ENCODE measurements at places on chromosomes 2 and 18.

- DNase-seq = no peak
Measured at GRCh38 chr2:219448099-219448775, 13.6 kb downstream of the SPEG start.

DNA sequence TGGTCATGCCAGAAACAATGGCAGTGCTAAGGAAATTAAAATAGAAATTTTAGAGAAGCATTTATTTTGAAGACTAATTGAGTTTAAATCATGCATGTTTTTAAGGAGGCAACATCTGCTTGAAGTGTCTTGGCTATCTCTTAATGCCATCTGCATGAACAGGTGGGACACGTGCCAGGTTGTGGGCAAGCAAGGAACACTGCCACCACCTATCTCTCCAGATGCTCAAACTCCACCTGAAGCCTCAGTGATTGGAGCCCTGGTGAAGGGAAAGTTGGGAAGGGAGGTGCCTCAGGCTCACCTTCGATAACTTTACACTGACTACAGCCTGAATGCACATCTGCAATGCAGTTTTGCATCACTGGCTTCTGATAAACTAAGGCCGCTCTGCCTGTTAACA is 91.5 kb downstream of the TPGS2 start:
- DNase-seq = no peak

- peak; percentile 83 for DNase-seq
Measured at GRCh38 chr18:48580782-48581181, 42.0 kb downstream of the CTIF start.

DNA sequence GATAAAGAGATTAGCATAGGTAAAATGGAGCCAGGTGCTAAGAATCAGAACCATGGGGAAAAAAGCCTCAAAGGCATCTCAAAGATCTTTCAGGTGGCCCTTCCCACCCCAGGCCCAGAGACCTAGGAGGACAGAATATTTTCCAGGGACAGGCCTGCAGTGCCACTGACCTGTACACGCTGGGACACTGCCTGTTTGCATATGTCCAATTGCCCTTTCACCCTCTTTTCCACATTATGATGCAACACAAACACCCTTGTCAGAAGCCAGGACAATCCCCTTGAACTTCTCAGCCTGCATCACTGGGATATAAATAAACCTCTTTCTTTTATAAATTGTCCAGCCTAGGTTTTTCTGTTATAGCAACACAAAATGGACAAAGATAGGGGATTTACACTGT is 419.1 kb downstream of the TRIB2 start:
- no peak for DNase-seq

- DNase-seq = no peak
Measured at GRCh38 chr2:174383796-174384195, 11.7 kb upstream of the SCRN3 start.

DNA sequence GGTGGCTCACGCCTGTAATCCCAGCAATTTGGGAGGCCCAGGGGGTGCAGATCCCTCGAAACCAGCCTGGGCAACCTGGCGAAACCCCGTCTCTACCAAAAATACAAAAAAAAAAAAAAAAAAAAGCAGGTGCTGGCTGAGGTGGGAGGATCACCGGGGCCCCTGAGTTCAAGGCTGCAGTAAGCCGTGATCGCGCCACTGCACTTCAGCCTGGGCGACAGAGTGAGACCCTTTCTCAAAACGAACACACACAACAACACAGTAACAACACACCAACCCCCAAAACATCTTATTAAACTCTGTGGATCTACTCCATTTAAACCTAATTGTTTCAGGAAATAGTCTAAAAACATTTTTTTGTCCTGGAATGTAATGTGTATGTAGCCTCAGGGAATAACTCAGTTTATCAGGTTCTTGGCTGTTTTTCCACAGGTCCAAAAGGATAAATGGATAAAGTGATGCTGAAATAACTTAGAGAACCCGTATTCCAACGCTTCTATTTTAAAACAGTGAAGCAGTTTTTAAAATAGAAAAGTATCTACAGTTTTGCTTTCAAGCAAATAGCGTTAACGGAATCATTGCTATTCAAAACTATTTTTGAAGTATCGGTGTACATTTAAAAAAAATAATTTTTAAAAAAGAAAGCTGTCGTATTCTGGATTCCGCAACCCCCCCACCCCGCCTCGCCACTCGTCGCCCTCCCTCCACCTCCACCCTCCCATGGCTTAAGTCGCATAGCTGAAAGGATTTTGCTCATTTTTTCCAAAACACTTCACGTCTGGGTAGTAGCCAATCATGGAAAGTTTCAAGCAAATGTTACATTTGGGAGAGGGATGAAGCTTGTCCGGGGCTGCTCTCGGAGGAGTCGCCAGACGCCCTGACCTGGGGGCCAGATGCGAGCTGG is 895 bp upstream of the GLS start:
- peak; percentile 77 for DNase-seq

DNA sequence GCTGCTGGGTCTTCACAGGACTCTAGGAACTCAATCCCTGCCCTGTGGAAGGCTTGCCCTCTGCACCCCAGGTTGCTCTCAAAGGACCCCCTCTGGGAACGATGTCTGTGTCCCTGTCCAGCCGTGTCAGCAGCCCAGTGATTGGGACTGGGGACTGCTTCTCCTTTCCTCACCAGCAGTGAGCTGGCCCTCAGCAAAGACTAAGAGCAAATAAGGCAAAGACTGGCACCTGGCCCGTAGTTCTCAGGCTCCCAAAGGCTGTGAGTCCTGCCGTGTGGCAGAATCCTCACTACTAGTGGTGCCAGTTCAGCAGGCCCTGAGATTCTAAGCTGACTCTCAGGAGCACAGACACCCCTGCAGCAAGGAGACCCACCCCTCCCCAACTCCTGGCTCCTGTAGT is 47.8 kb downstream of the TMEM163 start:
- DNase-seq = no peak

DNA sequence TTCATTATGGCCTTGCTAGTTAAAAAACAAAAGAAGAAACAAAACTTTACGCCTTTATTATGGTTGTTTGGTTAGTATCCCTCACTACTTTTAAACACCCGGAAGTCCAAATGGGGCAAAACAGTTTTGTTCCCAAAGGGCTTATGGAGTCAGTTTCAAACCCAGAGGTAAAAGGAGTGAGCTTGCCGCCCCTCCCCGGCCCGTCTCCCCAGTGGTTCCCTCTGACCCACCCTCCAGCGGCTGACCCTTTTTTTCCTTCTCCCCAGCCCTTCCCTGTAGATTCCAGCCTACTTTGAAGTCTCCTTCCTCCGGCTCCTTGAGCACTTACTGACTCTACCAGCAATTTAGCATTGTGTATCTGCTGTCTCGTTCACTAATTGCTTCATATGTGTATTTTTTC is 209.2 kb downstream of the ICOS start:
- DNase-seq = peak; percentile 11

DNA sequence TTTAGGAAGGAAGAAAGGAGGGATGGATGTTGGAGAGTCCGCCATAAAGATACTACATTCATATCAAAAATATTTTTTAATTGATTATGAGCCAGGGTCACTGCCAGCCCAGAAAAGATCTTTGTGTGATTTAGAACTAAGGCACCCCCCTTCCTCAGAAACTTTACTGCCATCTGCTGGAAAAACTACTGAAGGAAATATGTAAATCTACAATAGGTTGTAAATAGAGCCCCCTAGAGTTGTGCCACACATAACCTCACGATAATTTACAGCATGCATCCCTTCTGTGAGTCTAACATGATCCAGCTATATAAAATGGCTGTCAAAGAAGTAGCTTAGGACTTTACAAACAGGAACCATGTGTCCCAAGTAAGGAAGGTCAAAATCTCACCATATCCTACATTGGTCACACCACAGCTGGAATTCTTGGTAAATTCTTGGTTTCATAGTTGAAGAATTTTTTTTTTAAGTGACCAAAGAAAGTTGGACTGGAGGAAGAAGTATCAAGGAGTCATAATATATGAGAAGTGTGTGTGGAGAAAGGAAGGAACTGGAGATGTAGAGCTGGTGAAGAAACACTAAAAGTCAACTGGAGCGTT is 152.5 kb downstream of the CYP26B1 start:
- peak; percentile 67 for DNase-seq
